ENCODE measurements at places on chromosomes 2 and 18.

GRCh38 chr2:191580581-191580980, 97.4 kb upstream of the NABP1 start:
- no peak for DNase-seq

DNA sequence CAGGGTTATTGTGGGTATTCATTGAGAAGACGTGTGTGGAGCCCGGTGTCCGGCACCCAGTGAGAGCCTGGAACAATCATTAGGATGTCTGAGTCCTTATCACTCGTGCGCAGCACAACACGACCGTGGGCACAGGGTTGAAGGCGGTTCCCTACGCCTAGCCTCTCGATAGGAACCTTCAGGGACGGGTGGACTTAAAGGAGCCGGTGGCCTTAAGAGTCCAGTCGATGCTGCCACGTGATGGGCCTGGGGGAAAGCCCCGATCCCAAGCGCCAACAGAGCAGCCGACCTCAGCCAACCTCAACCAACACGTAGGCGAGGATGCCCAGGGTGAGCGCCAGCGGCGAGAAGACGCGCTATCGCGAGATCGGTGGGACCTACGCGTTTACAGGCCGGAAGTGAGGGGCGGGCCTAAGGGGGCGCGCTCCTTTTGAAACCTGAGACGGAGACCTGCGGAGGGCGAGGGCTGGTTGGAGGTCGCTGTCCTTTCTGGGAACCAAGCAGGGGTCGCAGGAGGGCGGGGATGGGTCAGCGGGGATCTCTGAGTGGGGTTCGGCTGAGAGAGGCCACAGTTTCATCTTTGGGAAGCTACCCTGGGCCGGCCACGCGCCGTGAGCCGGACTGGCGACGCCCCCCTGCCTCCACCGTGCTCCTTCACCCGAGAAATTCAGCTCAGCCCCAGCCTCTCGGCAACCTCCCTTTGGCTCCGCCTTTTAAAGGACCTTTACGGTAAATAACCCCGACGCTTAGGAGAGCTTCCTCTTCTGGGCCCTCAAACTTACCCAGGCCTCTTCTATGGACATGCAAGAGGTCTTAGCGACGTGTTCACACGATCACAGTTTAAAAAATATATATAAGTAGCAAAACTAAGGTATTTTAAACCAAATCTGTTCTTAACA, 28.3 kb downstream of the WNT10A start:
- DNase-seq = no peak

DNA sequence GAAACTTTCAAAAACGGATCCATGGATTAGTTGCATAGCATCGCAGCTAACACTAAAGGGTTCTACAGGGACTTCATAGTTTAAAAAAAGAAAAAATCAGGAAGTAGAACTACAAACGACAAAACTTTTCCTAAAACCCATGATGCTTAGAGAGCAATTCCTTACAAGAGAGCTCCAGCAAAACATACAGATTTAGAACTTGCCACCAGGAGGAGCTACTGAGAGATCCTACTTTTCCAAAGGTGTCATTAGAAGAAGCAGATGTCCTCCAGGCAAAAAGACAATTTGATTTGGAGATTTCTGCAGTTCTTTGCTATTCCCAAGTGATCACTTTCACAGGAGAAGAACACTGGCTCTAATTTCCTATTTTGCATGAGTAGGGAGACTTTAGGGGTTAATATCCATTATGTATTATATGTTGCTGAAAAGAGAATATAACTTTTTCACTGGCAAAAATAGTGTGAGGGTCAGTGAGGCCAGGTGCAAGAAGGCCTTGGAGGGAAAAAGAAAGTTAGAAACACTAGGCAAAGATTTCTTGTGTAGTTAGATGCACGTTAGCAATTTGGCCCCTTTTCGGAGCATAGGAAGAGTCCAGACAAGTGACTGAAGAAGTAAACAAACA, 436.2 kb downstream of the SUCLG1 start:
- DNase-seq = no peak

DNA sequence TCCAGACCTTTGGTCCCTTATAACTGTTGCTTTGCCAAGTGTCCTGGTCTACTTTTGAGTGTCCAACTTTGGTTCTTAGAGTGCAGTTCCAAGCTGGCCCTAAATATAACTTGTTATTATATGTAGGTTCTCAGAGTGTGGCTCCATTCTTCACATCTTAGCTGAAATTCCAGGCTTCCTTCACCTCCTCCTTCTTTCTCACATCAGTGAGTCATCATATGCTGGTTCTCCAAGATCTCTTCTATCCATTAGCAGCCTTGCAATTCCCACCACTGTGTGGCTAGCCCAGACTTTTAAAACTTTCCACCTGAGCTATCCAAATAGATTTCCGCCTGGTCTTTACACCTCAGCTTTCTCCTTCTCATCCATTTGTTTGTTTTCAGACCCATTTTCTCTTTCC, 12.6 kb upstream of the CXCR4 start:
- DNase-seq = no peak

GRCh38 chr2:225399504-225399903, at the start of gene NYAP2:
Gene NYAP2, plus strand, starts transcription at chr2:225399710. Its CDS starts 9,171 bp downstream, at chr2:225408881.
- no peak for DNase-seq
